CD4-positive, alpha-beta T cell treated with Interleukin-2 at 100 ng/mL for 4 hours (primary cell): ENCODE measurements at places on chromosomes 3 and 15.

- no peak for DNase-seq
Measured at GRCh38 chr3:120173056-120173675, 78.9 kb upstream of the GSK3B start.

DNA sequence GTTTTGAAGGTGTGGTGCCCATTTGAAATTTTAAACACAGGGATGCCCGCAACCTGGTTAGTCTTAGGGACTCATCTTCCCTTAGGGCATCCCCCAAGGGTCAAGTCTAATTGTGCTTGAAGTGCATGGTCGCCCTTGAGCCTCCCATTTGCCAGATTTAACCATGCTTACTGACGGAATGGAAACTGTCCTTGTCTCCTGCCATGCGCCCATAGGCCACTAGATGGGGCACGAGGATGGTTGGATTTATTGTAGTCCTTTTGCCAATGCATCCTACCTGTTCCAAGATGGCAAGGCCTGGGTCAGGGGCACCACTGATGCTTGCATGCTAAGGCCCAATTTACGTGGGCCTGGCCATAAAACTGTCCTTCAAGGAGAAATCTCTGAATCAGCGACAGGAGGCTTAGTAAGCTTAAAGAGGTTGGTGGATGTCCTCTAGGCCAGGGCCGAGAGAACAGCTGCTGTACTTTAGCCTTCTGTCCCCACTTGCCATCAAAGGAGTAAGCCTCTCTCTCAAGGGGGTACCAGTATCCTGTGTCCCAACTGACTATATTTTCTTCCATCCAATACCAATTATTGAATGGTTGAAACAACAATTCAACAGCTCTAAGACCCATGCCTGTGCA lies 355.4 kb downstream of the OTOL1 start:
- no peak for DNase-seq

GRCh38 chr3:18841422-18842343 lies 306.6 kb upstream of the KCNH8 start:
- no peak for DNase-seq

DNA sequence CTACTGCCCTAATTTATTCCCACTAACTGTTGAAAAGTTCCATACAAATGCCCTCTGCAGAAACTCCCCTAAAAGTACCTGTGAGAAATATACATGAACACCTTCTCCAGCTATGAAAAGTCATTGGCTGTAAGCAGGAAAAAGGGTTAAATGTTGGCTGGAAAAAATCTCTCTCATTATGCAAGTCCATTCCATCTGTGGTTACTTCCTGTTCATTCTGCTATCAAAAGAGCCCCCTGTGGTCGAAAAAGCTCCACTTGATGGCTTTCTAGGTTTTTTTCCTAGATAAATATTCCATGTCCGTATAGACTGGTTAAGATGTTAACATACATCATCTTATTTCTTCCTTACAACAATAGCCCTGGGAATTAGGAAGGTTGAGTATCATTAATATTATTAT lies 56.2 kb upstream of the AKAP13 start:
- no peak for DNase-seq

GRCh38 chr3:115148142-115148790 lies 1.2 kb upstream of the ZBTB20 start:
- DNase-seq = no peak

- DNase-seq = peak; percentile 8
Measured at GRCh38 chr3:172173316-172174254, 134.2 kb downstream of the FNDC3B start.

GRCh38 chr15:96551722-96552121 lies 221.2 kb downstream of the NR2F2 start:
- no peak for DNase-seq

DNA sequence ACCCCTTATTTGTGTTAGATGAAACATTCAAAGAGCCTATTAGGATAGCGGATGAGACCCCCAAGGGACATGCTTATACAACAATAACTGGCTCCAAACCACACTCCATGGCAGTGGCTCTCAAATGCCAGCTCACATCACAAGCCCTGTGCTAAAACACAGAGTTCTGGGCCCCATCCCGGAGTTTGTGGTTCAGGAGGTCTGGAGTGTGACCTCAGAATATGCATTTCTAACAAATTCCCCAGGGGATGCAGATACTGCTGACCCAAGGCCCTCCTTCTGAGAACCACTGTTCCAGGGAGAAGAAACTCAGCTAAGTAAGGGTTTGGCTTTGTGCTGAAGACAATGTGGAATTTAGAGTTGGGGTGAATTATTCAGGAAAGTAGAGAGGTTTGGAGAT lies 3.6 kb downstream of the CCRL2 start:
- DNase-seq = no peak

DNA sequence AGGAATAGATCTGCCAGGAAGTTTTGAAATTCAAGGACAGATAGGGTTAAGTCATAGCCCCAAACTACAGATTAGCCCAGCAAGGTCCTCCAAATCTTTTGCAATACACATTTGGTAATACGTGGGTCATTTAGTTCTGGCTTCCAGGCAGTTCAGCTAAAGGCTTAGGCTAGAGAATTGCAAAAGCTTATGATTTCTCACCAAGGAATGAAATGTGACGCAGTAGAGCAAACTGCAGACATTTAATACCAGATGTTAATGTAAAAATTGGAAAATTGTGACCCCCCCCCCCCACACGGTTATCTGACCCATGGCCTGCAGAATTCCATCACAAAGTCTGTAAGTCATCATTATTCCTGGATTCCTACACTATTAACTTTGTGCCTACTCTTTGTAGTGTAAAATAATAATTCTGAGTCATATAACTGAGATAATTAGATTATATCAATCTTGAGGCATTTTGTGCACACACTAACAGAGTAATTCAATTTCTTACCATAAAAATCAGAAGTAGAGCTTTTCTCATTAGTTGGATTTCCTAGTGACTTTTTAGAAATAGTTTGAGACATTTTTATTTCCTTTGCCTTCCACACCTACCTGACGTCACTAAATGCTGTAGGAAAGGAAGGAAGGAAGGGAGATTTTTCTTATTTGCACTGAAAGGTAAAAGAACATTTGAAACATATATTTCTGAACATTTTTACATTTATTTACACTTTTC lies 235.2 kb downstream of the DTWD1 start:
- DNase-seq = no peak

DNA sequence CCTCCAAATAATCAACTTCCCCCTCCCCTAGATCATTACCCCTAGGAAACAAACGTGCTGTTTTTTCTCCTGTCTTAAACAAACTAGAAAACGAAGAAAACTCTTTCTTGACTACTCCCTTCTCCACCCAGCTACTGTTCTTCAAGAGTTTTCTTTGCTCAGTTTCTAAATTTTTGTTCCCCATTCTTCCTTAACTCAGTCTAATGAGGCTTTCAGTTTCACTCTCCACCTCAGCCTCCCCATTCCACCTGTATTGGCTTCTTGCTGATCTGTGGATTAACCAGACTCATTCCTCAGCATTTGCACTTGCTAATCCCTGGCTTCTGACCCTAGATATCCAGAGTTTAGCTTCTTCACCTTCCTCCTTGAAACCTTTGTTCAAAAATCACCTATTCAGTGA lies 26.8 kb downstream of the SERPINI1 start:
- no peak for DNase-seq

DNA sequence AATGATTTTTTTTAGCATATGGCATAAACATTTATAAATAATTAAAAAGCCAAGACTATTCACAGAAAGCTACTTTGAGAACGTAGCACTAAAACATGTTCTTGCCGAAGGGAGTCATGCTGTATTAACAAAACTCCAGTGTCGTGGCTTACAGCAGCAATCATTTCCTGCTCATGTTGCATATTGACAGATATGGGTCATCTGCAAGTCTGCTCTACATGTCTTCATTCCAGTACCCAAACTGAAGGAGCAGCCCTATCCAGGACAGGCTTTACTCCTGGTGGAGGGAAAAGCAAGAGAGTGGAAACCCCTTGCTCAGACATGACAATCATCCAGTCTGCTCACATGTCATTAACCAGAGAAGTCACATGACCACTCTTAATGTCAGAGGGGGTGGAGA lies 87.6 kb downstream of the NEK11 start:
- DNase-seq = no peak

DNA sequence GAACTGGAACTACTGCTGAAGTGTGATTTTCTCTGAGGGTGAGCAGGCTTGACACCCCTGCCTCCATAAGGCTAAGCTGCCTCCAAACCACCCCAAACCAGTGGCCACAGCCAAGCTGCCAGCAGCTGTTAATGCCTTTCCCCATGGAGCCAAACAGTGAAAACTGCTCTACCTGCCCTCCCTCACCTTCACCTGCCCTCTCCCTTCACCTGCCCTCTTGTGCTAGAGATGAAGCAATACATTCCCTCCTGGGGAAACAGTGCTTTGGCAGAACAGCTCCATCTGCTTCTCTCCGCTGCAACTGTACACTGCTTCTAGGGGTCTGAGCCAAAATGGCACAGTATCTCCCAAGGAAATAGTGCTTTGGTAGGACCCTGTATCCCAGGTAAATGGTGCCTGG lies 374.1 kb downstream of the FHIT start:
- no peak for DNase-seq

DNA sequence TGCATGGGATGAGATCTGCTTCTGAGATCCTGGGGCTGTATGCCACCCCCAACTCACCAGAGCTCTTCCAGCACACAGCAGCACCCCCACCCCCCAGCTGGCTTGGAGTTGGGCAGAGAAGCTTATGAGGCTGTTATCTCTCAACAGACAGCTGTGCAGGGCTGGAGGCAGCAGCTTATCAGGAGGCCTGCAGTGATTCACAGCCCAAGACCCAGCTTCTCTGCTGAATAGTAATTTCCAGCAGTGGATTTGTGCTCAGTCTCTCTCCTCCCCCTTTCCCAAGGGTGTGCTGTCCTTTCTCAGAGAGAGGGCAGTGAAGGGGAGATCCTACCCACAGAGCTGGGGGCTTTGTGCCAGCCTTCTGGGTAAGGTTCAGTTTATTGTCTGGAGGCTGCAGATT lies 2.1 kb downstream of the RPP25 start:
- no peak for DNase-seq

GRCh38 chr3:39809995-39810595 lies 686 bp downstream of the MYRIP start:
- DNase-seq = no peak

- DNase-seq = no peak
Measured at GRCh38 chr15:93980261-93980911, 251.0 kb upstream of the MCTP2 start.

DNA sequence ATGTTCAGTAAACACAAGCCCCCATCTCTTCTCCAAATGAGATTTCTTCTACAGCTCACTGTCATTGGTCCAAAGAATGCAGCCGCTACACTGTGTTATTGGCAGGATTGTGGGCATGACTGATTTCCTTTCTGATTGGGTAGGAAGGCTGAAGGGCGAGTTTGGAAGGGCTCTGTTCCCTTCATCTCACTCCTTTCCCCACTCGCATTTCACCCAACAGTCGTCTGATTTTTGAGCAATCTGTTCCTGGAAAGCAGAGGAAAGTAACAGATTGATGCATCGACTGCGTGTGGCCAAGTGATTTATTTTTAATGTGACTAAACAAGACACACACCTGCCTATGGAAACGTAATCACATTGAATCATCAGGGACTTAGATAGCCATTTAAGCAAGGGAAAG lies 55.5 kb downstream of the NOX5 start:
- no peak for DNase-seq

DNA sequence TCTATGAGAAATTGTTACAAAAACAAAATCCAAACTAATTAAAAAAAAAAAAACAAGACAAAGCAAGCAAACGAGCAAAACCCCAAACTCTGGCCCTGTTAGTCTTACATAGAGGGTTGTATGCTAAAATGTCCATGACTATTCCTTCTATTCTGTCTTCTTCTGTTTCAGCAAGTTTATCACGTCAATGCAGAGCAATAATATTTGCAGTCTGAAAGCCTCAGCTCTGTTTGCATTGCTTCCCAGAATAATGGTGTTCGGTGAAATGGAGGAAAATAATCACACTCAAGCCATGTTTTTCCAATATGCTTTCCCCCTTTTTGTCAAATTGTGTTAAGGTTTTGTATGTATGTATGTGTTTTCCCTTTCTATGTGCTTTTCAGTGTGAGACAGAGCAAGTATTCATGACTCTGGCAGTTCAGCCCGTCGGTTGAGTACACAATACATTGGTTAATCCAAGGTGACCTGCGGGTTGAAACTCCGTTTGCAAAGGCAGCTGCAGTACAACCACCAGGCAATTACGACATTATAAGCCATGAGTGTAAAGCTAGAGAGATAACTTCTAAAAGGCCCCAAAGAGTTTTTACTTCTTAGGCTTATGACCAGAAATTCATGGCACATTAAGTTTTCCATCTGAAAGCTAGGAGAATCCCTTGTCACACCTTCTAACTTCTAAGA lies 34.9 kb upstream of the MAGI1 start:
- DNase-seq = no peak

GRCh38 chr3:24182756-24183155 lies 237.7 kb downstream of the NR1D2 start:
- no peak for DNase-seq

DNA sequence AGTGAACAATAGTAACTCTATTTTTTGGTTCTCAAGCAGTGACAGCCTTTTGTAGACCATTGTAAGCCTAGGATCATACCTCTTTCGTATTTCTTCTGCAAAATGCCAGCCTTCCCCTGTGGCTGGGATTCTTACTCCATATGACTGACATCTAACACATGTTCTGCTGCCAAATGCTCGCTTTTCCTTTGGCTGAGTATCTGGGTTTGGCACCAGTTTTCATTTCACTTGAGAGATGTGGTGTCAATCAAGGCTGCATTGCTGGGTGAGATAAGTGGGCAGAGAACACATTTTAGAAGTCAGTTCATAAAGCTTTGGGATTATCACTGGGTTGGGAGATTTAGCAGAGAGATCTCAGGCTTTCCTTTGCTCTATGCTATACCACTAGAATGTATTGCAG lies 514.7 kb upstream of the SGO1 start:
- no peak for DNase-seq

GRCh38 chr3:141994856-141995255 lies 118.4 kb downstream of the ATP1B3 start:
- no peak for DNase-seq

- DNase-seq = no peak
Measured at GRCh38 chr3:40973141-40973540, 226.2 kb upstream of the CTNNB1 start.

- no peak for DNase-seq
Measured at GRCh38 chr3:175193815-175194518, 334.8 kb downstream of the NAALADL2 start.

DNA sequence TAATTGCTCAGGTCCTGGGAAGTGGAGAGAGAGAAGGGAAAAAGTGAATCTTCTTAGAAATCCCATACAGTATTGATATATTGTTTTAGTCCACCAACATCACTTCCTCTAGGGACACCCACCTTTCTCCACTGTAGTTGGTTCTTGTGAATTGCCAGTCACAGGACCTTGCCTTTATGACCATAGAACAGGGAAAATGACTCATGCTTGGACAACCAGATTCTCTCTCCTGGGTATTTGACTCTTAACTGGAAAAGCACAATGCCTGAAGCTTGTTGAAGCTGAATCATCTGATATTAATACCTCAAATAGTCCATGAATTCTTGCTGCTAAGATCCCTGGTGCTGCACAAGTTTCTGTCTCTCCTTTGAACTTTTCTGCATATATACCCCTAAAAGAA lies 32.5 kb upstream of the DCLK3 start:
- no peak for DNase-seq
